ENCODE measurements at places on chromosomes 3 and 15.

DNA sequence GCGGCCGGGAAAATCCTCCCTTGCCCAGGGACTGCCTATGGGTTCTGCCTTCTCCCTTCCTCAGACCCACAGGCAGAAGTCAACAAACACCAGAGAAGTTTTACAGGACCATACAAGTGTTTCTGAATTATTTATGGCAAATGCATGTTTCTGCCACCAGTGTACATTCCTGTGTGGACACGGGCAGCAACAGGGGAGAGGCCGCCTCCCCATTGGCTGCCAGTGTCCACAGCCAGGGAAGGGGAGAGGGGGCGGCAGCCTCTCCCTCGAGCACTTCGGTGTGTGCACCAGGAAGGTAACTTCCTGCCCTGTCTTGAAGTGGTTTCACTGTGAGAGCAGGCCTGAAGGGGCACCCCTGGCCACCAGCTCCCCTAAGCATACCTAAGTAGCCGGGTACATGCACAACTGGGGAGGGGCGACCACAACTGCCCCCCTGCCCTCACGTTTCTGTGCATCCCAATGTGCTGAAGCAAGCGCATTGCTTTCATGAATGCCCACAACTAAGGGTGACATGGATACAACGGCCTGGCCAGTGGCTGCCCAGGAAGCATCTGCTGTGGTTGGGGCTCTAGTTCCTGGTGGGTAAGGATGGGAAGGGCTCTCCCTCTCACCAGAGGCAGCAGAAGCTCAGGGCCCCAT lies 14.8 kb upstream of the SHISA5 start:
- DNase-seq: no peak

DNA sequence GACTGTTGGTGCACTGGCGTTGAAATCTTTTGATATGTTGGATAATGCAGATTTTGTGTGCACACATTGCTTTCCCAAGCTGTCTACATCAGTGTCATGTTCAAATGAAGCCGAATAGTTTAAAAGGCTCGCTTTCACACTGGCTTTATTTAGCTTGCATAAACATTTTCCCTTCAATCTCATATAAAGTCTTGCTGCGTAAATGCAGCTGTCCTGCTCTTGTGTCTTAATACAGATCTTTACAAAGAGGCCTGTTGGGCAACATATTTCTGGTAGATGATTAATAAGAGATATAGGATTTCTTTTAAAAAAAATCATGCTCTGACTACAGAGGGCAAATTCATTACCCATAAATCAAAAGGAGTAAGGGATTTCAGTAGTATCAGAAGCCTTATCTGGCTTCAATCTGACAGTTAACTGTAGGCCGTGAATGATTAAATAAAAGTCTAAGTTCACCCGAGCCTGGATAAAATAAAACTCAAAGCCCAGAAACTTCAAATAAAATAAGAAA lies 937.2 kb downstream of the FHIT start:
- no peak for DNase-seq

GRCh38 chr15:31278061-31278445 lies 48.6 kb upstream of the KLF13 start:
- DNase-seq: no peak

- DNase-seq: no peak
These were observed 24.1 kb downstream of the TMEM40 start for GRCh38 chr3:12734960-12735359.

DNA sequence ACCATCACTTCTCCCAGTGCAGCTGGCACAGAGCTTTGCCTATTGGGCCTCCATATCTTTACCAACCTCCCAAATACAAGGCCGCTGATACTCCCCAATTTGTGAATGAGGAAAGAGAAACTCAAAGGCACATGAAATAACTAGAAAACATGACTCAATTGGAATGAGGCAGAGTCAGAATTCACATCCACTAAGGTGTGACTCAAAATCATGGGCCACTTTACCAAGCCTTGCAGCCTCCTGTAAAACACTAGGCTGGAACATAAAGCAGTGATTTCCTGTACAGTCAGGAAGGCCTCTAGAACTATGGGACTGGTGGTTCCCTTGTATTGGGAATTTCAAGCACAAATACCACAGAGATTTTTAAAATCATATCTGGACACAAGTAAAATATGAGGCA lies 128.6 kb downstream of the DCLK3 start:
- DNase-seq: no peak

DNA sequence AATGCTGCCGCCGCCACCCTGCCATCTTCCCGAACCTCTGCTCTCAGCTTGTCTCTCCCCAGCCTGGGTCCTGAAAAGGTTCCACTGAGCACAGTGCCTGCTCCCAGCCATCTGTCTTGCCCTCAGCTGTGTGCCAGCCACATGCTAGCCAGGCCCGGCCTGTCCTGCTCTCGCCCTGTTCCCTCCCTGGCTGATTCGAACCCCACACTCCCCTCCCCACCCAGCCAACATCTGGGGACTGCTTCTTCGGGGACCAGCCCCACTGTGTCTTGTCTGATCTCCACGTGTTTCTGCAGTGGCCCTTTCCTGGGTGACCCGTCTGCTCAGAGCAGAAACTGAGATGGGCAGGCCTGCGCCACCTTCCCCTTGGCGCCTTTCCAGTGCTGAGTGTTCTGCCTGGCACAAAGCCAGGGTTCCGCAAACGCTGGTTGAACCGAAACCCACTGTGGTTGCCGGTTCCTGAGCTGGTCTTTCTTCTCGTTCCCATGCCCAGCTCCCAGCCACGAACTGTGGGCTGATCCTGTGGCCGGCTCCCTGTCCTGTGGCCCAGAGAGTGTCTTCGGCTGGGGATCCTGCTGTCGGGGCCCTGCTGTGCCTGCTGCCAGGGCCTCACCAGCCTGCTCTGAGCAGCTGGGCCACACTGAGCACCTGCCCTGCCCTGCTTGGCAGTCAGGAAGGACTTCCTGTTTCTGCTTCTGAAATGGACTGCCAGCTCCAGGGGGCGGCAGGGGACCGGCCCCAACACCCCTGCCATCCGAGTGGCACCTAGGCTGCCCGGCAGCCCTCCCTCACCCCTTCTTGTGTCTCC lies 62.7 kb upstream of the KLF13 start:
- peak; percentile 78 for DNase-seq

DNA sequence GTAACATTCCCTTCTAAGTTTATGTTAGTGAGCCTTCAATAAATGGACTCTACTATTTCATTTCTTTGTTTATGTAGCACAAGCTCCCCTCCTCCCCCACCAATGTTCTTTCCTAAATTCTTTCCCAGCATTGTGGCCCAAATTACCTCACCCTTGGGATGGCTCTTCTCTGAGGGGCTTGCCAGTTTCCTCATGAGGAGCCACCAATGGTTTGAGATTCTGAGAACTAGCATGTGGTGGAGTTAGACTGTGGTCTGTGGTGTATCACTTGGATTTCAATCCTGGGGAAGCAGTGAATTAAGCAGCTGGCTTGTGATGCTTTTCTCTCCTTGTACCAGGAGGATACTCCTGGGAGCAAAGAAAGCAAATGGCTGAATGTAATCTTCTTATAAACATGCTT lies 50.0 kb upstream of the NPHP3 start:
- DNase-seq: no peak

DNA sequence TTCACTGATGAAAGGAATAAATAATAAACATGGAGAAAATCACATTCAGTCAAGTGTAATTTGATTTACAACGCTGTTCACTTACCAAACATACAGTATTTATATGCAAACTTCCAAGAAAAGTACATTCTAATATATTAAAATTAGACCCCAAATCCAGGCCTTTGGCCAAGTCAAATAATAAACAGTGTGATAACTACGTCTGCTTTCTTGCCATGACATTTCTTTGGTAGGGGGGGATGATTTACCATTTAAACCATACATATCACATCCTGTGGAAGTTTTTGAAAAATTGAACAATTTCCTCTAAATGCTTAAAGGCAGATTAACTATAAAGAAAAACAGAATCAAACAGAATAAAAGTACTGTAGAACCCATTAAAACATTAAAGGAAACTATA lies 368.2 kb upstream of the WNT5A start:
- DNase-seq: no peak

DNA sequence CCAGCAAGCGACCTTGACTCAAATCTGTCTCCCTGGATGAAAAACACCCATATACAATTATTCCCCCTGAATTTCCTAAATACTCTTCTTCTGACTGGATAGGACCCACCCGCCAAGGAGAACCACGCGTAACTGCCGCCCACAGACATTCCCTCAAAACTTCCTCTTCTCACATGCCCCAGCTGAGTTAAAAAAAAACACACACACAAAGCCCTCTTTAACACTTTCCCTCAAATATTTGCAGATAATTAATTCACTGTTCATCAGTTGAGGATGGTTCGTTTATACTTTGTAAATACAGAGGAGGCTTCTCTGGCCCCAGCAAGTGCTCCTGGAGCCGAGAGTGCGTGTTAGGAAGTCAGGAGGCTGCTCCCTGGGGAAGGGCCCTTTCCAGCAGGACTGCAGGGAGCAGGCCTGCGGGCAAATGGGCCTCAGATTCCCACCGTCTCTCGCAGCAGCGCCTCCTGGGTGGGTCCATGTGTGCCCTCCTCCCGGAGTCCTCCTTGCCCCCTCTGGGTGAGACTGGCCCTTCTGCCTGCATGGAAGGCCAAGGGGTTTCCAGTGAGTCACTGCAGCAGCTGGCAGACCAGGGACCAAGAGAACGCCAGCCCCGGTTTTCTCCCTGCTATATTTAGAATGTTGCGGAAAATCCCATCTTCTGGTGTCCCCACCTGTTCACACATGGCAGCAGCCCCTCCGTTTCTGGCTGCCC lies 46.8 kb downstream of the MGLL start:
- DNase-seq: no peak

GRCh38 chr3:197114007-197114406 lies 84.4 kb upstream of the MELTF start:
- DNase-seq: no peak

DNA sequence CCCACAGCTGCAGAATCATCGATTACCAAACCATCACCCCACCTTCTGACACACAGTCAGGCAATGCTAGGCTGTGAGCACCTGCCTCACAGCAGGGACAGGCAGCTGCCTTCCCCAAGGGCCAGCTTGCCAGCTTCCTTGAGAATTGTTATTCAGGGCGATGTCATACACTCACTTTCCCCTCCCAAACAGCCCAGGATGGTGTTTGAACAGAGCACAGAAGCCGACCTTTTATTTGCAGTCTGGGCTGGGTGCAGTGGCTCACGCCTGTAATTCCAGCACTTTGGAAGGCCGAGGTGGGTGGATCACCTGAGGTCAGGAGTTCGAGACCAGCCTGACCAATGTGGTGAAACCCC lies 84.5 kb upstream of the HERC1 start:
- no peak for DNase-seq

DNA sequence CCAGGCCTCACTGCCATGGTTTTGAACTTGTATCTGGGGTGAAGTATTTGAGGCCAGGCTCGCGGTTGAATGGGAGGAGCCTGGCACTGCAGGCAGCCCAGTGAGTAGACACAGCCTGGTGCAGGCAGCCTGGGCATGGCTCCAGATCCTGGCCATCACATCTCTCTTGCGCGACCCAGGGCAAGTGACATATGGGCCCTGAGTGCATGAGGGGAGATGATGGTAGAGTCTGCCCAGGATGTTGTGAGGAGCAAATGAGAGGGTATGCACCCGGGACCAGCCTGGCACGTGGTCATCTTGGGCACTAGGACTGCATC lies 103.5 kb downstream of the TBC1D2B start:
- DNase-seq: no peak

- no peak for DNase-seq
These were observed 67.7 kb upstream of the NR2F2 start for GRCh38 chr15:96262549-96263489.

DNA sequence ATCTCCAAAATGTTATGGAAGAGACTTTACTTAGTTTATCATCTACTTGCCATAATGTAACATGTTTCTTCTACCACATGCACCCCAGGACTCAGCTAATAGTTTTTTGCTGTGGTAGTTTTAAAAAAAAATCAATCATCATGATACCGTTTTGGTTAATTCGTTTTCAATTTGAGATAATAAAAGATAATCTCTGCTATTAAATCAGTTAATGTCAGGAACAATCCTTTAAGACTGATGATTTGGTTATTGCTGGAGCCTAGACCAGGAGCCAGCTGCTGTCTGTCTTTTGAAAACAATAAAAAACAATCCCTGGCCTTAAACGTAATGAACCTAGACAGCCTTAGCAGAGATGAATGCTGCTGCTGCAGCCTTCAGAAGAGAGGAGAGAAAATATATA lies 403.7 kb downstream of the OXSM start:
- no peak for DNase-seq

DNA sequence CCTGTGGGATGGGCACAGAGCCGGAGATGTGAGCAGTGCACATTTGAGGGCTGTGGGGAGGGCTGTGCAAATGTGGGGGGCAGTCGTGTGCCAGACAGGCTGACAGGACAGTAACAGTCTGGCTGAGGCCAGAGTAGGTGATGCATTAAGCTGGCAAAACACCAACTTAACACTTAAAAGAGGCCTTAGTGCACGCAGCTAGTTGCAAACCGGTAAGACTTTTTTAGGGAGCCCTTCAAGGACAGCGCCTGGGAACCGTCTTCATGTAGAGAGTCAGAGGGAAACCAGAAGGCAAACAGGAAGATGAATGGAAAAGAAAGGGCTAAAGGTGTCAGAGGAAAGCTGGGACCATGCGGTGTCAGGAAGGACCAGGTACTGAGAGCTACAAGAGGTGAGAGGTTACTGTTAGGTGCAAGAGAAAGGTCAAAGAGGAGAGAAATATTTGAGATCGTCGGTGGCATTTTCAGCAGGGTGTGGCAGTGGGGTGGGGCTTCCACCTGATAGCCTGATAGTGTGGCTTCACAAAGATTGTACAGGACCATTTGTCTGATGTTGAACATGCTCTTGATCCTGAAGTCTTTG lies 30.0 kb upstream of the CHD2 start:
- no peak for DNase-seq

DNA sequence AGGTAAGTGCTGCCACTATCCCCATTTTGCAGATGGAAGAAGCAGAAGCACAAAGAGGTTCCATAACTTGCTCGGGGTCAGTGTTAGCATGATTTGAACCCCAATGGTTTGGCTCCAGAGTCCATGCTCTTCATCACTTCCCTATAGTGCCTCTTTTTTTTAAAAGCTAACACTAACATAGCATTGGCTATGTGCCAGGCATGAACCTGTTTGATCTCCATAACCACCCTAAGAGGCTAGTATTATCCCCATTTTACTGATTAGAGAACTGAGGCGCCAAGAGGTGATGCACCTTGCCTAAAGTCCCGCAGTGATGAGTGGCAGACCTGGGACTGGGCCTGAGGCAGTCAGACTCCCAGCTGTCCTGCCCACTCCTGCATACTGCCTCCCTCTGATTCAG lies 7.3 kb downstream of the LINGO1 start:
- no peak for DNase-seq
